ENCODE measurements at places on chromosomes 6 and 20. TPM values are rescaled to one million over a fixed set of nuclear protein-coding genes. Genes with fewer than 3 reads are reported as not detected.

GRM1 gene
- not detected for total RNA-seq

LPIN3 gene
- total RNA-seq: 3.6 TPM

SLA2 gene
- total RNA-seq: not detected

GUCA1A gene
- total RNA-seq: not detected

CD40 gene
- total RNA-seq: 17.3 TPM

HLA-DMA gene
- 2.1 TPM for total RNA-seq

FOXS1 gene
- total RNA-seq: not detected

PTCHD4 gene
- total RNA-seq: 2.9 TPM
